ENCODE measurements at places on chromosomes 2 and 18.

DNA sequence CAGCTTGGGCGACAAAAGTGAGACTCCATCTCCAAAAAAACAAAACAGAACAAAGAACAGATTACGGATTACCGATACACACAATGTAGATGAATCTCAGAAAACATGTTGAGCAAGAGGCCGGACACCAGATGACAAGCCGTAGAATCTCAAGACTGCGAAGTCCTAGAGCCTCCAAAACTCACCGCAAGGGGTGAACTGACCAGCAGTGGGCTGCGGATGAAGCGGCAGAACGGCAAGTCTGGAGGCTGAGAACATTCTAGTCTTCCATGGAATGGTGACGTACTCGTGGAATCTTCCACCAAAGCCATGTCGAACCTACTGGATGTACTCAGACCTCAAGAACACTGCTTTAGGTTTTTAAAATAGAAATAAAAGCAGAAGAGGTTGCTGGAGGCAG, 198.8 kb downstream of the NDUFA10 start:
- DNase-seq = no peak

DNA sequence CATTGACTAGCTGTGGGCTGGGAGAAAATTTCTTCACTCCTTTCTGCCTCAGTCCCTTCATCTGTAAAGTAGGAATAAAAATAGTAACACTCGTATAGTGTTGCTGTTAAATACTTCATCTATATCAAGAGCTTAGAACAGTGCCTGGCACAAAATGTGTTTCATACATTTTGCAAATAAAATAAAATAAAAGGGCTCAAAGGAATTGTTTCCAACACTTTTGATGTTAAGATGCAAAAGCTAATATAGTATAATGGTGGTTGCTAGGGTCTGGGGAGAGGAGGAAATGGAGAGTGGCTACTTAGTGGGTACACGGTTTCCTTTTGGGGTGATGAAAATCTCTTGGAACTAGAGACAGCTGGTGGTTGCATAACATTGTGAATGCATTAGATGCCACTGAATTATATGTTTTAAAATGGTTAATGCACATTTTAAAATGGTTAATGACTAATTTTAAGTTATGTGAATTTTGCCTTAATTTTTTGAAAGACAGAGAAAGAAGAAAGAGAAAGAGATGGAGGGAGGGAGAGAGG, 542.1 kb upstream of the ID2 start:
- no peak for DNase-seq

DNA sequence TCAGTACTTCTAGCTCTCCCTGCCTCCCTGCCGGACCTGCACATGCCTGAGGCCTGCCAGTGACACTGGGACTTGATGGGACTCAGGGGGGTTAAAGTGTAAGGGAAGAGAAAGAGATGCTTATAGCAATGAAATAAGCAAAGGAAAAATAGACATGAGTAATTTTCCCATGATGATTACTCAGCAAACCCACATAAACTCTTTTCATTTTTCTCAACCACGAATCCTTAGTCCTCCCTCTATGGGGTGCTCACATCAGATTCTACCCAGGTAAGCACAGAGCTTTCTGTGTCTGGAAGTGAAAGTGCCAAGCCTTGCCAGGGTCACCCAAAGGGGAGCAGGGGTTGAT, 44.8 kb upstream of the ANKRD62 start:
- DNase-seq = no peak

GRCh38 chr2:30622452-30622851, 175.4 kb downstream of the LCLAT1 start:
- no peak for DNase-seq

DNA sequence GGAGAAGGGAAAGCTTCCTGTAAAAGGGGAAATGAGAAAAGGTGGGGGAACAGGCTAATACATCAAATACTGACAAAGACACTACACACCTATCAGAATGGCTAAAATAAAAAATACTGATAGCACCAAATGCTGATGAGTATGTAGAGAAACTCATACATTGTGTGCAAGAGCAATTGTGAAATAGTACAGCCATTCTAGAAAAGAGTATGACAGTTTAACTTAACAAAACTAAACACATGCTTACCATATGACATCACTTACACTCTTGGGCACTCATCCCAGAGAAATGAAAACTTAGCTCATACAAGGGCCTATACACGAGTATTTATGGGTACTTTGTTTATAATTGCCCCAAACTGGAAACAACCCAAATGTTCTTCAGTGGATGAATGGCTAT, 53.4 kb downstream of the ZNF638 start:
- no peak for DNase-seq

DNA sequence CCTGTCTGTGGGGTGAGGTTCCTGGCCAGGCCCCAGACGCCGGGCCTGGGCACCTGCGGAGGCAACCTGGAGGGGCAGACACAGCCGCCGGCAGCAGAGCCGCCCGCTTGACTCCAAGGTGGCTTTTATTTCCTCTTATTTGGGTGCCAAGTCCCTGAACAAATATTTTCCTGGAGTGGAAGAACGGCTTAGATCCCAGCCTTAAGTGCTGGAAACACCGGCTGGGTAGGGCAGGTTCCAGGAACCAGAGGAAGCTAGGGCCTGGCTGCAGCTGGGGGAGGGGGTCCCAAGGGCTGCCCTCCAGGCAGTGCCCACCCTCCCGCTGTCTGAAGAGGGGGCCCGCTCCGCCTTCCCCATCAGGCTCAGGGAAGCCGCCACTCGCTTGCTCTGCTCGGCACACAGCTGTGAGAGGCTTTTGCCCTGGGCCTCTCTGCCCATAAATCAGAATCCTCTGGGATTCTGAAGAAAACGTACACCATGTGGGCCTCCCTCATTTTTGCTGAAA, 28.2 kb downstream of the SDC1 start:
- DNase-seq = no peak

DNA sequence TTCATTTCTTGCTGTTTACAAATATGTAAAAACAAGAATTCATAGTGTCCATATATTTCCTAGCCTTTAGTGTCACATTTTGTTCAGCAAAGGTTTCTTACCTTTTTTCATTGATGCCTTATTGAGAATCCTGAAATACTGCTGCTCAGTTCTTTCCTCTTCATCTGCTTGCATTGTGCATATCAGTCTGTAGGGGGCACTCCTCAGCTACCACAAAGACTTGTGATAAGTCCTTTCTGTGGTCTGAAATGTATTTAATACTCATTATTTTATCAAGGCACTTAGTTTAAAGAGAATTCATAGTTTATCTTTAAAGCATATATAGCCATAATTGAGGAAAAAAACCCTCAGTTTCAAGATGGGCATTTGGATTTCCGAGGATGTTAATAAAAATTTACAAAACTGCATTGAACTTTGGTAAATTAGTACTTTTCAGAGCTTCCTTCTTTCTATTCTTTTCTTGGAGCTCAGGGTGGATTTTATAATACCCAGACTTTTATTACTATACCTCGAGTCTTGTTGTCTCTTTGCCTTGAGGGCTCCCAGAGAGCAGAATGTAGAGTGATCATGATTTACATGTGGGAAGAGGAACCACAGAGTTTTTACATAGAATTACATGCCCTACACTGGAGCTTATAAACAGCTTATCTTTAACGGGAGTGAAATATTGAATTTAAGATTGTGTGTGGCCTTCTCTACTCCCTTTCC, 570.1 kb downstream of the PLCL1 start:
- peak; percentile 15 for DNase-seq
